ENCODE measurements at places on chromosomes 12 and 14. TPM values are rescaled to one million over a fixed set of nuclear protein-coding genes. Genes with fewer than 3 reads are reported as not detected.

The AQP2 gene
- polyA plus RNA-seq: 0.06 TPM

The FOXM1 gene
- 0.30 TPM for polyA plus RNA-seq

The PAN2 gene
- polyA plus RNA-seq: 16.8 TPM

The CLEC4D gene
- polyA plus RNA-seq: 2.9 TPM

The SLC6A15 gene
- polyA plus RNA-seq: not detected

The TSHR gene
- polyA plus RNA-seq: 0.25 TPM

The C12orf60 gene
- 0.49 TPM for polyA plus RNA-seq

The ACOT4 gene
- 3.7 TPM for polyA plus RNA-seq

The SPIC gene
- not detected for polyA plus RNA-seq

The IL22 gene
- polyA plus RNA-seq: 0.19 TPM

The TMEM132C gene
- polyA plus RNA-seq: 18.7 TPM

The SERPINA3 gene
- 78.2 TPM for polyA plus RNA-seq

The RAB15 gene
- polyA plus RNA-seq: 1.8 TPM

The GUCY2C gene
- not detected for polyA plus RNA-seq

The CLSTN3 gene
- 73.6 TPM for polyA plus RNA-seq

The NDUFA9 gene
- 31.0 TPM for polyA plus RNA-seq

The TMEM229B gene
- 1.3 TPM for polyA plus RNA-seq

The PLEKHG7 gene
- polyA plus RNA-seq: 0.67 TPM

The SCN8A gene
- polyA plus RNA-seq: 0.11 TPM

The BEGAIN gene
- polyA plus RNA-seq: 11.7 TPM

The B3GNT4 gene
- polyA plus RNA-seq: not detected

The NTN4 gene
- polyA plus RNA-seq: 10.2 TPM

The KRT8 gene
- 46.2 TPM for polyA plus RNA-seq

The ALG10B gene
- polyA plus RNA-seq: 1.5 TPM

The SOAT2 gene
- polyA plus RNA-seq: 0.08 TPM

The SOCS2 gene
- 48.3 TPM for polyA plus RNA-seq

The BCL11B gene
- polyA plus RNA-seq: 0.28 TPM

The OR6C2 gene
- not detected for polyA plus RNA-seq

The GALNT4 gene
- polyA plus RNA-seq: 2.0 TPM

The CCDC197 gene
- polyA plus RNA-seq: not detected

The RTL1 gene
- polyA plus RNA-seq: not detected

The SPRING1 gene
- polyA plus RNA-seq: 14.7 TPM

The FOXN4 gene
- 0.04 TPM for polyA plus RNA-seq

The TAS2R10 gene
- polyA plus RNA-seq: not detected

The ZDHHC22 gene
- 0.02 TPM for polyA plus RNA-seq

The TRIM9 gene
- polyA plus RNA-seq: 0.41 TPM

The DAO gene
- polyA plus RNA-seq: not detected

The PPP1R1A gene
- 212 TPM for polyA plus RNA-seq

The ADCY4 gene
- 8.7 TPM for polyA plus RNA-seq

The ZC2HC1C gene
- polyA plus RNA-seq: 5.5 TPM

The APOLD1 gene
- 71.1 TPM for polyA plus RNA-seq

The BORCS5 gene
- polyA plus RNA-seq: 5.9 TPM

The C12orf50 gene
- polyA plus RNA-seq: not detected
